Esophagus squamous epithelium (tissue), 5 donors: ENCODE measurements at places on chromosomes 16 and 17.

DNA sequence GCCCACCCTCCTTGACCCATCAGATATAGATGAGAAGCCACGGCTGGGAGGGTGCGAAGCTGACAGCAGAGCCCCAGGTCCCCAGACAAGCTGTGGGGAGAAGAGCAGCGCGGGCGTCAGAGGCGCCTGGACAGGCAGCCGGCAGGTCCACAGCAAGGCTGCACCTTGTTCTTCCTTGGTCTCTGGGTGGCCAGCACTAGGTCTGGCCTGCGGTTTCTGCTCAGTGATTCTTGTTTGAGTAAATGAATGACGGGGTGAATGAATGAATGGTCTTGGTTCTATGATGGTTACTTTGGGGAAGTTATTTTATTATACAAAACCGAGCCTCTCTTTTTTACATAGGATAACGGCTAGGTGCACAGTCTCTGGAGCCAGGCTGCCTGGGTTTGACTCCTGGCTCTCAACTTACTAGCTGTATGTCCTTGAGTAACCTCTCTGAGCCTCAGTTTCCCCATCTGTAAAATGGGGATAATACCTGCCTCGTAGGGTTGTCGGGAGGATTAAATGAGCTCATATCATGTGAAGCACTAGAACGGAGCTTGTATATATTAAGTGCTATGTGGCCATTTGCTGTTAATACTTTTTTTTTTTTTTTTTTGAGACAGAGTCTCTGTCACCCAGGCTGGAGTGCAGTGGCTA is 86.1 kb downstream of the RAB11FIP4 start:
- DNase-seq, result no peak

GRCh38 chr16:16915771-16916170 is 536.8 kb downstream of the NPIPA7 start:
- DNase-seq, result no peak

DNA sequence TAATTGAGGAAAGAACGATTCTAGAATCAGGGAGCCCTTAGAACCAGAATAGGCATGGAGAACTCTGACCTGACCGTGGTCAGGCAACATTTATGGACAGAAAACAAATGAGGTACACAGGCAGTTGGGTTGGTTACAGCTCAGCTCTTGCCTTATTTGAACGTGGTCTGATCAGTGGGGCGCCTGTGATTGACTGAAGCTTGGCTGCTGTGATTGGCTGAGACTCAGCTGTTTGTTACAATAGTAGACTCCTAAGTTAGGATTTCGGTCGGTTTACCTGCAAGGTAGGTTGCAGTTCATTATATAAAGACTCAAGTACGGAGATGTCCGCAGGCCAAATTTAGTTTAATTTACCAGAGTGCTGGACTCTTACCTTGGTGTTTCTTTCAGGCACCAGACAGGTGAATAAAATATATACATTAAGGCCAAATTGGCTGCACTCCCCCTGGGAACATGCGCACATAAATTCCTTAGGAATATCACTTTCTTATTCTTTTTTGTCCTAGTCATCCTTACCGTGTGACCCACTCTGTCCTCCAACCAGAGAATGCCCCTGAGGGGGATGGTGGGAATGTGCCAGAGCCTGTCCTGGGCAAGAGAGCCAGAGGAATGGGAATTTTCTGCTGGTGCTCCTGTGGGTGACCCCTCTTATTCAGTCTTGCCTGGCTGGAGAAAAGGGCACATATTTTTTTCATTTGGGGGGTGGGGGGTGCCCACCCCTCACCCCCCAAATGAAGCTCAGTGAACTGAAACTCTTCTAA is 7.5 kb upstream of the CSNK2A2 start:
- no peak for DNase-seq

GRCh38 chr17:2335726-2336214 is 487 bp downstream of the TSR1 start:
- DNase-seq, result no peak

DNA sequence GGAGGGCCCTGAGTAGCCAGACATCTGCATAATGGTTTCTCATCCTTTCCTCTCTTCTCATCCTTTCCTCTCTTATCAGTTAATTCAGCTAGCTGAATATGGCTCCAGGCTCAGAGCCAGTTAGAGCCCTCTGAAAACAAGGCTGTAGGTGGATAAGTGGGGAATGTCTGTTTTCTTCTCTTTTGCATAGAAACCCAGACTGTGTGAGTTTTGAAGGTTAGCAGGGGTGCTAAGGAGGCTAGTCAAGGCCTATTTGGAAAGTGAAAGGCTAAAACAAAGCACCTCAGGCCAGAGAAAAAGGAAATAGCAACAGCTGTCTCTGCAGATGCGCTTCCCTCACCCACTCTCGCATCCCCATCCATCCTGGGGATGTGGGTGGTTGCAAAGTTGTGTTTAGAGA is 420.9 kb downstream of the SHISA9 start:
- no peak for DNase-seq

- DNase-seq, result no peak
These were observed 6.2 kb upstream of the CRYBA1 start for GRCh38 chr17:29240477-29240876.

GRCh38 chr17:35155246-35155645 is 7.6 kb downstream of the UNC45B start:
- DNase-seq, result no peak

DNA sequence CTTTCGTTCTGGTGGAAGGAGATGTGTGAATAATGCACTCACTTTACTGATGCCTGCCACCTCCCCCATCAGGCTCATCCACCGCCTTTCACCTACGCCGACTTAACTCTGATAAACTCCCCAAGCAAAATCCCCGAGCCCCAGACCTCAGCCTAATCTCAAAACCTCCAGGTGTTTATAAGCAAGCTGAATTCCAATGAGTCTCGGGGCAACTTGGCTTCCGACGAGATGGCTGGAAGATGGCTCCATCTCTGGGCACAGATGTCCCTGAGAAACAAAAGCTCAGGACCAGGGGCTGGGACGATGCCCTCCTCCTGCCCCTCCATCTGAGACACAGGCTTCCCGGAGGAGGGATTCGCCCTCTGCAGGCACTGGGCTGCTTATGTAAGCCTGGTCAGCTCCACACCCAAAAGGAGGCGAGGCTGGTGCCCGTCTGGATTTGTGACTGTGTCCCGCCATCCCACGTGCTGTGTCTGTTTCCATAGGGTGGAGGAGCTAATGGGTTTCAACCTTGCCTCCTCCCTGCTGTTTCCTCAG is 386.4 kb upstream of the TNRC6C start:
- DNase-seq, result no peak

DNA sequence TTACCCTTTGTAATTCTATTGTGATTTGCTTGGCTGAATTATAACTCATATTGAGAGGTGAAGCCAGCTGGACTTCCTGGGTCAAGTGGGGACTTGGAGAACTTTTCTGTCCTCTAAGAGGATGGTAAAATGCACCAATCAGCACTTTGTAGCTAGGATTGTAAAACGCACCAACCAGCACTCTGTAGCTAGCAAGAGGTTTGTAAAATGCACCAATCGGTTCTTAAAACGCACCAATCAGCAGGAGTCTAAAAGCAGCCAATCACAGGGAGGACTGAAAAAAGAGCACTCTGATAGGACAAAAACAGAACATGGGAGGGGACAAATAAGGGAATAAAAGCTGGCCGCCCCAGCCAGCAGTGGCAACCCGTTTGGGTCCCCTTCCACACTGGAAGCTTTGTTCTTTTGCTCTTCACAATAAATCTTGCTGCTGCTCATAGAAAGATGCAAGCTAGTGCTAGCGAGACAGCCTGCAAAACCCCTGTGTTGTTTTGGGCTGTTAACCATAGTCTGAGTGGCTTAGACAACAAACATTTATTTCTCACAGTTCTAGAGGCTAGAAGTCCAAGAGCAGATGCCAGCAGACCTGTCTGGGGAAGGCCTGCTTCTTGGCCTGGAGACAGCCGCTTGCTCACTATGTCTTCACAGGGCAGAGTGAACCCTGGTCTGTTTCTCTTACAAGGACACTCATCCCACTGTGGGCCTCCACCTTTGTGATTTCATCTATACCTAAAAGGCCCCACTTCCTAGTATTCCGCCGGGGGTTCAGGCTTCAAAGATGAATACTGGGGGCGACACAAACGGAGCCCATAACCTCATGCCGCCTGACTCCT is 39.0 kb upstream of the CRISPLD2 start:
- DNase-seq, result no peak

DNA sequence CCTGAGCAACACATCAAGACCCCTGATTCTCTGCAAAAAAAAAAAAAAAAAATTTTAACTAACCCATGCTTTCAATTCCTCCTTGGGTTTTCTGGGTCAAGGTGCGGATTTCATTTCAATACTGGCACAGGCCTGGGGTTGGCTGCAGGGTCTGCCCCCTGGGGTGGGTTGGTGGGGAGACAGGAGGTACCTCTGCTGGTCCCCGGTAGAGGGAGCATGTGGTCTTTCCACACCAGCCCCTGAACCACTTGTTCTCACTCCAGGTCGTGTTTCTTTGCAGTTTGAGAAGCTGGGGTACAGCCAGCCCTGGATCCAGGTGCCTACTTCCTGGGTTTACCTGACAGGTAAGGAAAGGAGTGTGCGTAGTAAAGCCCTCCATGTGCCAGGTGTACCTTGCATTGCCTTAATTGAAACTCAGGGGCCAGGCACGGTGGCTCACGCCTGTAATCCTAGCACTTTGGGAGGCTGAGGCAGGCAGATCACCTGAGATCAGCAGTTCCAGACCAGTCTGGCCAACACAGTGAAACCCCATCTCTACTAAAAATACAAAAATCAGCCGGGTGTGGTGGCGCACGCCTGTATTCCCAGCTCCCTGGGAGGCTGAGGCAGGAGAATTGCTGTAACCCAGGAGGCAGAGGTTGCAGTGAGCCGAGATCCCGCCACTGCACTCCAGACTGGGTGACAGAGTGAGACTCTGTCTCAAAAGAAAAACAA is 21.8 kb downstream of the SDR42E2 start:
- DNase-seq, result no peak

DNA sequence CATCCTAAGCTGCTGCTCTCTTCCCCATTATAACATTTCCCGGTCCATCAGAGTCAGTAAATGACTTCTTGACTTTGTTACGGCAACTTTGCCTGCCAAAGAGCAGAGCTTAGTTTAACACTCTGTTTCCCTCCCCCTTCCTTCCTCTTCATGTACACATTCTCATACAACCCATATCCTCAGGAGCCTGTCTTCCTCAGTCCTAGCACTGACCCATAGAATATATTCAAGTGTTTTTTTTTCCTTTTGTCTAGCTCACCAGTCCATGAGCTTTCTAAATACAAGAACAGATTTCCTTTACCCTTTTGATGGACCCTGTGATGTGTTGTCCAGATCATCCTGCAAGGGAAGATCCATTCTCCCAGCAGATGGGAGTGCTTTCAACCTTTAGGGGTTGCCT is 97.0 kb upstream of the MON1B start:
- no peak for DNase-seq

DNA sequence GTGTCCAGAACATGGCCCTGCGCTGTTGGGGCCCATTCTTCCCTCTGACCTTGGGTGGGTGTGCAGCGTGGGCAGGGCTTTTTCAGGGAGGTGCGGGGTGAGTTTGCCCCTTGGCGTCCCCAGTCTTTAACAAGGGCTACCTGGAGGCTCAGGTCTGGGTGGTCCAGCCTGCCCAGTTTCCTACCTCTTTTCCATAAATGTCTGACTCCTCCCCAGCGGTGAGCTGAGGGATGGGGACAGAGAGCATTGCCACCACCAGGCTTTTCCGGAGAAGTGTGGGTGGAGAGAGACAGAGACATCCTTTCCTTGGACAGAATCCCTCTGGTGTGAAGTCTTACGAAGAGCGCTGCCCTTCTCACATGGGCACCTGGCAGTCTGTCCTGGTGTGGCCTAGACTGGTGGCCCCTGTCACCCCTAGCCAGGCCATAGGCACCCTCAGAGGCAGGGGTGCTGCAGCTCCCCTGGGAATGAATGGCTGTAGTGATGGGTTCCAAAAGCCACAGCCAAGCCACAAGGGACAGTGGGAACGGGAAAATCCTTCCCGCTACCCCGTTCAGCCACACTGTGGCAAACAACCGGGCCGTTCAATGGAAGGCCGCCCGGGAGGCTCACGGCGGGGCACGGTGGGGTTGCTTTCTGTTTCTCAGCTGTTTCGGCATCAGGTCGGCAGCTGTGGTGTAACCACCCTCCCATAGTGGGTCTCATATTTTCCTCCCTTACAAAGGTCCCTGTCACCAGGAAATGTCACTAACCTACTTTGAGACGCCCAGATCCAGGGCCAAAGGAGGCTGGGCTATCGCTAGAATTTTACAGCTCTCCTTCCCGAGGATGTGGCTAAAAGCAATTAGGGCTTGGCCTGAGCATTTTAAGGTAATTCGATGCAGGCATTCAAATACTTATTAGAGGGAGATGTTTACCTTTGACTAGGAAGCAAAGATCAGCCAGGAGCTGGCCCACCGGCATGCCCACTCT is 61.9 kb upstream of the GSE1 start:
- no peak for DNase-seq

DNA sequence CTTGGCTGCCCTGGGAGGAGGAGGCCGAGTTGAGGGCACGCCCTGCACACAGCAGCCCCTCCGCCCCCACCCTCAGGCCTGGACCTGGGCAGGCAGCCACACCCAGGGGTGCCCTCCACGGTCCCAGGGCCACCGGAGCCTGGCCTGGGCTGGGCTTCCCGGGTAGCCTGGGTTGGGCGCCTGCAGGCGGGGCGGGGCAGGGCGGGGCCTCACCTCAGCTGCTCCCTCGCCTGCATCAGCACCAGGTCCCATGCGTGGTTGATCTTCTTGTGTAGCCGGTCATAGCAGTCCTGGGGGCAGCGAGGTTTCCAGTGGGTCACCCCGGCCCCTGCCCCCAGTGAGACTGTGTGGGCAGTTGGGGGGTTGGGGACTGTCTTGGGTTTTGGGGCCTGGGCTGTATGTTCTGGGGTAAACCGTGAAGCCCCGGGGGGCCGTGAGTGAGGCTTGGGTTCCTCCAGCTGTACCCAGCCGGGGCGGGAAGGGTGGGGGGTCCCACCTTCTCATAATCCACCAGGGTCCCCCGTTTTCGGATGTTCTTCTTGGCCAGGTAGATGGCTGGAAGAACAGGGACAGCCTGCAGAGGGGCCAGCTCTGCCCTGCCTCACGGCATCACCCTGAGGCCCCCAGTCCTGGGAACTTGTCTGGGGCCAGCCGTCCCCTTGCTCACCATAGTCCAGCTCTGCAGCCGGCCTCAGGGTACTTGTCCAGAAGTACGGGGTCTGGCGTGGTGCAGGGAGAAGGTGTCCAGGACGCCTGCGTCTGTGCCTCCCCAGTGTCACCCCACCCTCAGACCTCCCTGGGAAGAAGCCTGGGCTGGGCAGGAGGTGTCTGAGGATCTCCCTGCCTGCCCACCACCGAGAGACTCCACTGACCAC is 2.0 kb downstream of the RGS11 start:
- DNase-seq, result no peak
